ENCODE measurements at places on chromosomes 7 and 10. TPM values are rescaled to one million over a fixed set of nuclear protein-coding genes. Genes with fewer than 3 reads are reported as not detected.

LLCFC1 gene
- total RNA-seq = not detected

- no peak for DNase-seq
Observed at GRCh38 chr7:38580485-38580884, 50.7 kb downstream of the AMPH start.

GRCh38 chr10:23345861-23346260, 1.3 kb upstream of the C10orf67 start:
- no peak for DNase-seq

DTX2 gene
- total RNA-seq = 18.9 TPM

GPR26 gene
- not detected for total RNA-seq

DNA sequence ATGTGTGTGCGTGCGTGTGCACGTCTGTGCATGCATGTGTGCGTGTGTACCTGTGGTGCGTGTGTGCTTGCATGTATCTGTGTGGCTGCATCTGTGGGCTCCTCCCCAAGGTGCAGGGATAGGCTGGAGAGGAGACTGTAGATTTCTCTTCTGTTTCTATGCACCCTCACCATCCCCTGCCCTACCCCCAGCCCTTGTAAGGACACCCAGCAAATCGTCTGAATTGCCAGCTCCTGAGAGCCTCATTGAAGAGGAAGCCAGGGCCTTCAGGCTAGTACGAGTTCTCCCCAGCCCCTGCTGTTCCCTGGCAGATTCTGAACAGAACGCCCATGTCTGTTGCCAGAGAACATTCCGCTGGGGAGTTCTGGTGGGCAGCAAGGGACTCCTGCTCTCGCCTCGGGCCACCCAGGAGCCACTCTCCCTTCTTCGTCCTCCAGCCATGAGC, 17.0 kb upstream of the TRIM8 start:
- no peak for DNase-seq

DNA sequence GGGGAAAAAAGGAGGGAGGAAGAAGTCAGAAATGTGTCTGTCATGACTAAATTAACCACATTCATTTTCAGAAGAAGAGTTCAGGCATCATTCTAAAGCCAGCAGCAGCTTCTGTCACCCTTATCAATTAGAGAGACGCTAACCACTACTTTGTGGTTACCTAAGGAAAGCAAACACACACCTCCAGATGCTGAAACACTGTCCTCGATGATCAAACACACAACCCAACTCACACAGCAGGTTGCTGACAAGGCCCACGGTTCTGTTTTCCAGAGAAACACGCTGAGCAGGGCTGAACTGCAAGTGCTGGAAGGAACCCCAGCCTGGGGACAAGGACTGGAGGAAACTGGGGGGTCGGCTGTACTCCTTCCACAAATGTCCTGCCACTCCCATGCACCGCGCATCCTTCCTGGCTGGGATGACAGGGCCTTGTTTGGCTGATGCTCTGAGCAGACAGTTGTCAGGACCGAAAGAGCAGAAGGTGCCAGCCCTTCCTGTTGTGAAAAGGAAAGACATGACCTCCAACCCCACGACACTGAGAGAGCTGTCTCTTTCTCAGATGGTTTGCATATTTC, 36.6 kb downstream of the PRKCQ start:
- DNase-seq = no peak

DNA sequence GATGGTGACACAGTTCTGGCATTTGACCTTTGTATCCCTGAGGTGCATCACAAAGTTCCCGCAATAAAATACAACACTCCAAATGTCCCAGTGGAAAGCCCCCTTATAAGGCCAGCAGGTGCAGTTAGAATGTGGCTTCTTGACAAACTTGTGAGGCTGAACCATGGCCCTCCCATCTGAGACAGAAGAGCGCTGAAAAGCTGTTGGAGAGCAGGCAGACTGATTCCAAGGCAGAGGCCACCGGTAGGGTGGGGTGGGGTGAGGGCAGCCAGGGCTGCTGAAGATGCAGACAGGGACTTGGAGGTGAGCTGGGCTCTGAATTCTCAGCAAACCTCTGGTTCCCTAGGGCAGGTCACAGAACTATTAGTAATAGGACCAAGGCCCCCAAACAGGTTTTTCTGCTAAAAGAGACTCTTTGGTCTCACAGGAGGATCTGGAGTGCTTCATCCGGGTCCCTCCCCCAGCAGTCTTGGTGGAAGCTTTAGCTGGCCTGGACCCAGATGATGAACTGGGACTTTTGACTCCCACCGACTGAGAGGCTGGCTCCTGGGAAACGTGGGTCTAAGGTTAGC, 15.6 kb upstream of the CHST3 start:
- DNase-seq = no peak

- DNase-seq = no peak
Observed at GRCh38 chr10:114795039-114795438, 26.5 kb upstream of the FHIP2A start.

DNA sequence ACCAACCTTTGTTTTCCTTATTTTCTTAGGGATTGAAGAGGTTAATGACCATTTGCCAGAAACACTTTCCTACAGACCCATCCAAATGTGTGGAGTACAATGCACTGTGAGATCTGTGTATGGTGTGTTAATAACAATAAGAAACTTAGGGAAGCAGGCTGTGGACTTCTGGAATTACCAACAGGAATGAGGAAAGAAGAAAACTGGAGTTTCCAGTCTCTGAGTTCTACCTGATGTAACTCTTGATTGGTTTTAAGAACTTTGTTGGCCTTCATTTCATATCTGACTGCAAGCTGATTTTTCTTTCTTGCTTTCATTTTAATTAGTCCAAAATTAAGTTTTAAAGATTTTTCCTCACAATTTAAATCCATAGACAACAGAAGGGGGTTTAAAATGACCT, 43.5 kb downstream of the PRPF18 start:
- no peak for DNase-seq
